ENCODE measurements at places on chromosomes 1 and 21.

DNA sequence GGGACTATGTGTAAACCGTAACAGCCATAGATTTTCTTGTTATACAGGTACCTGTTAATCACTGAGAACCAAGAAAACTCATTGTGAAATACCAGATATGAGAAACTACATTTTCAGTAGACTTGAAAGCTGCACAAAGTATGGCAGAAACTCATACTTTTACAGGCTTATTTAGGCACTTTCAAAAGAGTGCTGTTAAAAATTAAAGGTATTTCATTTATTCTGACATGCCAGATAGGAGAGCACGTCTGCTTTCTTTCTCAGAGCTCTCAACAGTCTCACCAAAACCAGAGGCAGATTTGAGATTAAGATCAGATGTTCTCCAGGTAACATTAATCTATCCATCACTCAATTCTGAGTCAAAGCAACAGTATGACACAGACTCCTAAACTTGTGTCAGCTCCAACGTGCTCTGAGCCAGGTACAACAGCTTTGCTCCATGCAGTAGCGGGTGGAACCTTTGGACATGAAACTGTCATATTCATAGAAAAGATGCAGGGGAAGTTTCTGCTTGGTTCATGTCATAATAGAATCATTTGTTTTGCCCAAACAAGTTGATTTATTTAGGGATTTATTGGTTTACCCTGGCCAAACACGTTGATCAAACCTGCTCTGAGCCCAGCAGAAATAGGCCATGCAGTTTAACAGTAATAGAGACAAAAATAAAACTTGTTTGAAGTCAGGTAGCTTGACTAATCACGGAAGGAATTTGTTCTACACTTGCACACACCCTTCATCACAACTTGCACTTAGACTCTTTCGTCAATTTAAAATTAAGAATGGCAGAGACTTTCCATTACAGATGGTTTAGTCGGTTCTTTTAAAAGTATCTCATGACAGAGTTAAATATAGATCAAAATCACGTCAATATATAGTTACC is 20.8 kb upstream of the TSNAX start:
- DNase-seq = no peak

GRCh38 chr1:228927946-228928898 is 192.9 kb downstream of the RHOU start:
- DNase-seq = no peak

GRCh38 chr1:40751802-40752201 is 31.8 kb upstream of the KCNQ4 start:
- DNase-seq = no peak

- DNase-seq = no peak
Measured at GRCh38 chr1:204222764-204223055, 8.9 kb upstream of the GOLT1A start.

DNA sequence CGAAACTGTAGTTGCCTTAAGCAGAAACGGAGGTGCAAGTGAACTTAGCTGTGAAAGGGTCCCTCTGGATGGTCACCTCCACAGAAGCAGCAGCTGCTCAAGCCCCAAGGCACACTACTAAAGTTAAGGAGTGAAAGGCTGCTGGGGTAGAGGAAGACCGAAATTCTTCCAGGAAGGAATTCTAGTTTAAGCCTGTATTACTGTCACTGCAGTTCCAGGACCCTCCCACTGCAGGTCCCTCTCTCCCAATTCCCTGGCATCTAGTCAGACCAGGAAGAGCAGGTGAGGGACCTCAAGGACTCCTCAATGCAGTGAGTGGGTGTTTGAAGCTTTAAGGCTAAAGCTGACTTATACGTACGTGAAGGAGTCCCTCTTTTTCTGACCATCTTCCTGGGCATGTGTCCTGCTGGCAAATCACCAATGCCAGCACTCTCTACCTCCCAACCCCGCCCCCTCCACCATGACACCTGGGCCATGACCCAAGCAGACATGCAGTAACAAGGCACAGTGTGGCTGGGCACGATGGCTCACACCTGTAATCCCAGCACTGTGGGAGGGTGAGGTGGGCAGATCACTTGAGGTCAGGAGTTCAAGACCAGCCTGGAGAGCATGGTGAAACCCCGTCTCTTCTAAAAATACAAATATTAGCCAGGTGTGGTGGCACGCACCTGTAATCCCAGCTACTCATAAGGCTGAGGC is 57.2 kb downstream of the TGFBR3 start:
- no peak for DNase-seq

GRCh38 chr1:157439302-157439954 is 112.9 kb downstream of the FCRL5 start:
- no peak for DNase-seq

DNA sequence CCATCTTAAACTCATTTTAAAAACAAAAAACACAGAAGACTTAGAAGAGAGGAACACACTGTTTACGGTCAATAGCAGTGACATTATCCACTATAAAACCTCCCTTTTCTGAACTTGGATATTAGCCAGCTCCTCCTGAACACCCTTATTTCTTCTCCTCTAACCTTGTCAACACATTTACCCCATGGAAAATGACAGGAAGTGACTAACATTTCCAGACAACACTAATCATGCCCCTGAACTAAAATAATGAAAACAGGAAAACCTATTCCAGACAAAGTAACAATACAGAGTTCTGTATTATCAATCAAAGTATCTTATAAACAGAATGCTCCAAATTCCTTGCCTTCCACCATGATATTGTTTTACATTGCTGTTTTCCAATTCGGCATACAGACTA is 45.3 kb downstream of the PALMD start:
- no peak for DNase-seq
